ENCODE measurements at places on chromosomes 4 and X.

DNA sequence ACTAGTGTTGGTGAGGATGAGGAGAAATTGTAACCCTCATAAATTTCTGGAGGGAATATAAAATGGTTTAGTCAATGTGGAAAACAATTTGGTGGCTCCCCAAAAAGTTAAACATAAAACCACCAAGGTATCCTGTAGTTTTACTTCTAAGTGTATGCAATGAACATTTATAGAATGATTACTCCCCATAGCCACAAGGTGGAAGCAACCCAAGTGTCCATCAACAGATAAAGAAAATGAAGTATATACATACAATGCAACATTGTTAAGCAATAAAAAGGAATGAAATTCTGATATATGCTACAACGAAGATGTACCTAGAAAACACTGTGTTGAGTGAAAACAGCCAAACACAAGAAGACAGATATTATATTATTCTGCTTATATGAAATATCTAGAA is 569.1 kb upstream of the GRID2 start:
- no peaks in the 10 kb centered on the region for H3K27me3 ChIP-seq
- no peak for DNase-seq
- H3K36me3 ChIP-seq: no peaks in the 10 kb centered on the region
- H3K4me3 ChIP-seq: no peak overlapping the region
- H3K27ac ChIP-seq: no peak overlapping the region
- no peaks in the 10 kb centered on the region for H3K4me1 ChIP-seq

DNA sequence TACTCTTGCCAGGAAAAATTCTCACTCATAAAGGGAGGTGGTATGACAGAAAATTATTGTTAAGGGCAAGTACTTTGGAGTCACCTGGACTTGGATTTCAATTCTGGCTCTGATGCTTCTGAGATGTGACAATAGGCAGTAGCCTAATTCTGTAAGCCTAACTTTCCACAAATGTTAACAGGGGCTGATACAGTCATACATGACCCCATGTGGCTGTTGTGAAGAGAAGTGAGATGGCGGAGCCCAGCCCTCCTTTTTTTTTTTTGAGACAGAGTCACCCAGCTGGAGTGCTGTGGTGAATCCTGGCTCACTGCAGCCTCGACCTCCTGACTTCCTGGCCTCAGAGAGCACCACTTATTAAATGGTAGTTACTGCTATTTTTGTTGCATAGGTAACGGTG is 54.4 kb upstream of the IRF2 start:
- H3K27ac ChIP-seq: no peak overlapping the region
- no peak for DNase-seq
- no peaks in the 10 kb centered on the region for H3K27me3 ChIP-seq
- H3K4me3 ChIP-seq: no peak overlapping the region
- H3K4me1 ChIP-seq: no peaks in the 10 kb centered on the region
- no peaks in the 10 kb centered on the region for H3K36me3 ChIP-seq

GRCh38 chr4:105265689-105266088 is 119.0 kb downstream of the TET2 start:
- no peak for DNase-seq
- H3K27me3 ChIP-seq: no peaks in the 10 kb centered on the region
- no peaks in the 10 kb centered on the region for H3K4me1 ChIP-seq
- H3K36me3 ChIP-seq: peaks cover 8% of the 10 kb centered on the region

GRCh38 chrX:100687546-100687945 is 43.5 kb downstream of the SRPX2 start:
- no peak overlapping the region for H3K27ac ChIP-seq
- DNase-seq: no peak
- no peak overlapping the region for H3K4me3 ChIP-seq
- no peaks in the 10 kb centered on the region for H3K4me1 ChIP-seq
- H3K36me3 ChIP-seq: no peaks in the 10 kb centered on the region

- H3K4me1 ChIP-seq: no peaks in the 10 kb centered on the region
- H3K4me3 ChIP-seq: no peak overlapping the region
- H3K36me3 ChIP-seq: no peaks in the 10 kb centered on the region
- no peak for DNase-seq
- no peaks in the 10 kb centered on the region for H3K27me3 ChIP-seq
These were observed 29.5 kb upstream of the MAGEA6 start for GRCh38 chrX:152798945-152799344.

GRCh38 chr4:98664959-98665358 is 6.5 kb upstream of the TSPAN5 start:
- no peak for DNase-seq
- H3K4me1 ChIP-seq: no peaks in the 10 kb centered on the region
- no peaks in the 10 kb centered on the region for H3K27me3 ChIP-seq
- H3K4me3 ChIP-seq: no peak overlapping the region

- H3K27ac ChIP-seq: no peak overlapping the region
- DNase-seq: peak; percentile 71
- no peaks in the 10 kb centered on the region for H3K36me3 ChIP-seq
- H3K27me3 ChIP-seq: no peaks in the 10 kb centered on the region
- no peak overlapping the region for H3K4me3 ChIP-seq
These were observed 15.0 kb upstream of the STS start for GRCh38 chrX:7132335-7133049.

GRCh38 chr4:126552321-126552720 is 1080.4 kb upstream of the INTU start:
- H3K4me3 ChIP-seq: no peak overlapping the region
- no peaks in the 10 kb centered on the region for H3K27me3 ChIP-seq
- H3K27ac ChIP-seq: no peak overlapping the region
- no peaks in the 10 kb centered on the region for H3K36me3 ChIP-seq
- H3K4me1 ChIP-seq: no peaks in the 10 kb centered on the region

DNA sequence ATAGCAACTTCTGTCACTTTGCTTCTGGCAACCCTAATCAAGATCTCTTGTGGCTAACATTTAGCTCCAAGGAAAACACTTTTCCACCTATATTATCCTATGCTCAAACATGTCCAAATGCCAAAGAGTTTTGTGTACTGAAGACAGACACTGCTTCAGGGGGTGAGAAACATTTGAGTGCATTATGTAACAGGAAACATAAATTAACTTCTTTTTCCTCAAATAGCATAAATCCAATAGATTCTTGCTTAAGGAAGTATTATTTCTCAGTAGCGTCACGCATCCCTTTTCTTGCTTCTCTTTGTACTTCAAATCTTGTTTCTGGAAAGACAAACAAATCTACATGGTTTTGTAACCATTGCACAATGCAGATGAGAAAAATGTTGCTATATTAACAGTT is 839.1 kb downstream of the GLUD2 start:
- H3K4me3 ChIP-seq: no peak overlapping the region
- no peak for DNase-seq
- H3K4me1 ChIP-seq: no peaks in the 10 kb centered on the region
- no peaks in the 10 kb centered on the region for H3K36me3 ChIP-seq
- no peak overlapping the region for H3K27ac ChIP-seq
- no peaks in the 10 kb centered on the region for H3K27me3 ChIP-seq
